Pons (tissue), 1 donor: ENCODE measurements at places on chromosomes 3 and 15.

DNA sequence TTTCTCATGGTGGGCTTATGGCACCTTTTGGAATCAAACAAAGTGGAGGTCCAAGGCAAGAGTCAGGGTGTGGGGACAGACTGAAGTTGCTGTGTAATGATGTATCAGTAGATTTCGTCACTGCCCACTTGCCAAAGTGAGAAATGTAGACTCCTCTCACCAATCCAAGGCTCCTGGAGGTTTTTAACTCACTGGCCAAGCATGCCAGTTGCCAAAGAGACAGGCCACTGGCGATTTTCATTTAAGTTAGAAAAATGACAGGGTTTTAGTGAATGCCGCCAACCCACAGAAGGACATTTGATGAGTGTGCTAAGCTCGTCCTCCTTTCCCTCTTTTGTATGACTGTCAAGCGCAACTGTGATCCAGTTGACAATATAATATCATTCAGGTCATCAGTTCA is 209.2 kb downstream of the FEZF2 start:
- no peak for DNase-seq

- no peak for DNase-seq
Observed at GRCh38 chr3:127093312-127093711, 99.6 kb upstream of the PRR23E start.

- no peak for DNase-seq
Observed at GRCh38 chr15:41161736-41162135, 45.7 kb upstream of the INO80 start.

DNA sequence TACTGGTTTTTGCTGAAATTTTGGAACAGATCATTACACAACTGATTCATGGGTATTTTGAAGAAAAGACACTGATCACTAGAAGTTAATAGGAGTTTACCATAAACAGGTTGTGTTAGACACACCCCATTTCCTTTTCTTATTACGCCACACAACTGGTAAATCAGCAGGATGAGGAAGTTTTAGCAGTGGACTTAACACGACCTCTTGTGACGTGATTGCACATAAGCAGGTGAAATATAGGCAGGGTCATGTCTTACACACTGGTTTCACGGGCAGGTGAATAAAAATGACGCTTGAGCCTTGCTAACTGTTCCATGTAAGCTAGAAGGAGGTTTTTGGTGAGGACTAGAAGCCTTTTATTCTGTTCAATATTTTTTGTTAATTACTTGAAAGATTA is 27.1 kb upstream of the TPRG1 start:
- peak; percentile 20 for DNase-seq

GRCh38 chr3:10374311-10374710 is 53.4 kb upstream of the SEC13 start:
- peak; percentile 43 for DNase-seq

GRCh38 chr3:41167722-41168497 is 31.4 kb upstream of the CTNNB1 start:
- DNase-seq = no peak

DNA sequence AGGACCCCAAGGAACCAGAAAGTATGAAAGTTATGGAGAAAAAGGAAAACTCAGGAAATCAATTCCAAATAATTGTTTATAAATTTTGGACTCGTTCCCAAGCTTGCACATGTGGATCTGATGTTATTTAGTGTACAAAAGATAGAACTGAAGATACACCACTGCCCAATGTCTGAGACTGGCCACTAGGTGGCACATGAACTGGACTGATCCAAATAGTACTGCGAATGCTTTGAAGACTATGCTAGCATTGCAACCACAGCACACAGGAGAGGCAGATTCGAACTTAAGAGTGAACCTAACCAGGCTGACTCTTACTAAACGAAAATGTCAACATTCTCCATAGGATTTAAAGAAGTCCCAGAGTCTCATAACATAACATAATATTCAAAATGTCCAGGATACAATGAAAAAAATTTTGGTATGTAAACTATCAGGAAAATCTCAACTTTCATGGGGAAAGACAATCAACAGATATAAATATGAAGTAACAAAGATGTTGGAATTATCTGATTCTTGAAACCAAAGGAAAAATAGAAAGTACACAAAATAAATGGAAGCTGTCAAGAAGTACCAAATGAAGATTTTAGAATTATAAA is 596.7 kb downstream of the FGF12 start:
- DNase-seq = peak; percentile 79

- no peak for DNase-seq
Observed at GRCh38 chr3:132723024-132723950, 1.1 kb upstream of the NPHP3 start.

DNA sequence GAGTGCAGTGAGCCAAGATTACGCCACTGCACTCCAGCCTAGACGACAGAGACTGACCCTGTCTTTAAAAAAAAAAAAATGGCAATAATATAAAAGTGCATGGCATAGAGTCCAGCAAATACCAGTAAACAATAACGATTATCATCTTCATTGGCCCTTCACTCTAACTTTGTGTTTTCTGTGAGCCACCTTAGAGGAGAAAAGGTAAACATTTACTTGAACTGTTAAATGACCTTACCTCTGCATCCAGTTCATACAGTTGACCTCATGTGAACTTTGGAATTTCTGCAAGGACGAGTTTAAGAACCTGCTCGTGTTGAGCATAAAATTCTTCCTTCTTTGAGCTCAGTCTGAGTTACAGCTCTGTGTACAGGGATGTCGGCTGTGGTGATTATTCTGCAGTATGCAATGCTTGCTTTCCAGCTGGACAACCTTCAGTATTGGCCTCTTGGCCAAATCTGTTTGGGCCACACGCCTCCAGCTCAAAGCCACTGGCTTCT is 56.6 kb downstream of the RLBP1 start:
- no peak for DNase-seq

DNA sequence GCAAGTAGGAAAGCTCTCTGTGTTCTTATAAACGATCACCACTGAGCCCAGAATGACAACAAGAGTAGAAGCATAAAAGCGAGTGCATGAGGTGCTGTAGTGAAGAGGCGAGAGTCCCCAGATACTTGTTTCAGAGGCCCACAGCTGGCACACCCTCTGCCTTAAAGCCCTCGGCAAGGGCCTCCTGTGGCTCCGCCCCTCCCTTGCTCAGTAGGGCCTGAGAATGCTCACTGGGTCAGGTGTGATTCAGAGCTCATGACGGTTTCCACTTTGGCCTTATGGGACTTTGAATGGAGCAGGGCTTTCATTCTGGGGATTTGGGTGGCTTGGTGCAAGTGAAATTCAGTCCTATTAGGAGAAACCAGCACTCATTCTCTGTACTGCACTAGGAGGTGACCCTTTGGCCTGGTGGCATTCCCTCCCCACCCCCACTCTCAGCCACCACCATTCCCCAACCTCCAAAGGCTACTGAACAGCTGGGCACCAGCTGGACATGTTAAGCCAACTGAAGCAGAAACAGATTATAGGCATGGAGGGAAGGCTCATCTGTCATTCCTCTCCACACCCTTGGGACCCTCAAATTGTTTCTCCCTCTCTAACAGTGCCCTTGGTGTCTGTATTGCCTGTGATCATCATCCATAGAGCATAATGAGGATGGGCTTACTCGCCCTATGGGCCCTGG is 109.6 kb upstream of the CTDSPL start:
- no peak for DNase-seq

- no peak for DNase-seq
Observed at GRCh38 chr3:174620138-174620537, 239.0 kb upstream of the NAALADL2 start.

DNA sequence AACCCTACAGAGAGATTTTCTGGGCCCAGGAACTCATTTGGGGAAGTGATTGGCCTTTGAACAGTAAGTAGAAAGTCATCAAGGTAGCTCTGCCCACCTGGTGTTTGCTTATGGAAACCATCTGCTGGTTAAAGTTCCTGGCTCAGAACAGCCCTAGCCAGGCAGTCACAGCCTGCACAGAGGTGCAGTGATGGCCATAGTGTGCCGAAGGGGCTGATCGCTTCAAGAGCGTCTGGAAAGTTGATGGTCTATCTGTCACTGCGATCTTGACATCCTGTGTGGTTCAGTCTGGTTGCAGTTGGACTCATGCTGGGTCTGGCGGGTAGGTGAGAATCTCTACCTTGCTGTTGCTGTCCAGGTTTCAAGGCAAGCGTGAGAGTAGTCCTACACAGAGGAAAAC is 151.6 kb downstream of the SLCO3A1 start:
- no peak for DNase-seq

GRCh38 chr3:150140614-150141321 is 170.1 kb upstream of the PFN2 start:
- no peak for DNase-seq

GRCh38 chr15:25780479-25781255 is 82.5 kb downstream of the ATP10A start:
- no peak for DNase-seq

- DNase-seq = no peak
Observed at GRCh38 chr3:136177876-136178275, 18.3 kb downstream of the MSL2 start.

DNA sequence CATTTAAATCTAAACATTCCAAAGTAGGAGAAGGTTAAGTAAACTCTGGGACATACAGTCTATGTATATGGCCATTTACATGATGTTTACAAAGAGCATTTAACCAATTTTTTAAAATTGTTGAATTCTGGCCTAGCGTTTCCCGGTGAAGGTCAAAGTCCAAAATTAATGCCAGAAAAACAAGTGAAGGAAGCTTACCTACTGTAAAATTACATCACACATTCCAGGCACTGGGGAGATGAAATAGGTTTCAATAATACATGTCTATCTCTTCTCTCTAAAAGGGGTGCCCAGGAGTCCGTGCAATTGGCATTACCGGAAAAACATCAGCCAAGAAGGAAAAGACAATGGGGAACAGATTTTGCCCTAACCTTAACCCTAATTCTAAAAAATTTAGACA is 358.8 kb downstream of the VPS13C start:
- no peak for DNase-seq

- DNase-seq = no peak
Observed at GRCh38 chr3:77247061-77247460, 207.2 kb downstream of the ROBO2 start.

GRCh38 chr15:69994429-69995205 is 103.1 kb downstream of the TLE3 start:
- DNase-seq = no peak

GRCh38 chr3:134389865-134390264 is 15.6 kb upstream of the AMOTL2 start:
- DNase-seq = no peak

- DNase-seq = peak; percentile 59
Observed at GRCh38 chr3:69384326-69384725, 1.6 kb downstream of the FRMD4B start.

- DNase-seq = peak; percentile 44
Observed at GRCh38 chr3:112582244-112582874, 20.5 kb downstream of the SLC35A5 start.

DNA sequence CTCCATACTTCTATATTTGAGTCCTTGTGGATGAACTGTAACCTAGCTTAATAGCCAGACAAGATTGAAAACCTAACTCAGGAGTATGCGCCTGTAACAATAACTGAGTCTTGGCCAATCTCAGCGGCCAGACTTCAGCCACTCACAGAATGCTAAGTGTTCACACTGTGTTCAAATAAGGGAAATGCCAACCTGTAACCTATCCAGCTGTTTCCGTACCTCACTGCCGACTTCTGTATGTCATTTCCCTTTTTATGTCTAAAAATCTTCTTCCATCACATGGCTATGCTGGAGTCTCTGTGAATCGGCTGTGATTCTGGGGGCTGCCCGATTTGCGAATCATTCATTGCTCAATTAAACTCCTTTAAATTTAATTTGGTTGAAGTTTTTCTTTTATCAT is 169.2 kb downstream of the NFKBIZ start:
- peak; percentile 54 for DNase-seq

DNA sequence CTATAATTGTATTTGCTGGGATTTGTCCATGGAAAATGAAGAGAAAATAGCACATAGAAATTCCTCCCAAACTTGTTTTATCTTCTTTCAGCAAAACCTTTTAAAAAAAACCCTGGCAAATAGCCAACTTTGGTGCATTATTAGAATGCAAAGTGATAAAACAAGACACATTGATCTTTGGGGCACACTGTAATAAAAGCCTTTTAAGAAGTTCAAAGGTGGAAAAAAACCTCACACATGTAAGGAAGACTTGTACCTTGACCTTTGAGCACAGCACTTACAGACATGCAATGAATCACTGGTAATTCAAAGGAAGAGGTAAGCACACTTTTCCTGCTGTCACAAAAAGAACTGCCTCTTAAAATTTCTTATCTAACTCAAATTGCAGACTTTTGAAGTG is 8.0 kb upstream of the MORC1 start:
- DNase-seq = no peak

- no peak for DNase-seq
Observed at GRCh38 chr3:159346271-159346903, 544.5 kb downstream of the MFSD1 start.

DNA sequence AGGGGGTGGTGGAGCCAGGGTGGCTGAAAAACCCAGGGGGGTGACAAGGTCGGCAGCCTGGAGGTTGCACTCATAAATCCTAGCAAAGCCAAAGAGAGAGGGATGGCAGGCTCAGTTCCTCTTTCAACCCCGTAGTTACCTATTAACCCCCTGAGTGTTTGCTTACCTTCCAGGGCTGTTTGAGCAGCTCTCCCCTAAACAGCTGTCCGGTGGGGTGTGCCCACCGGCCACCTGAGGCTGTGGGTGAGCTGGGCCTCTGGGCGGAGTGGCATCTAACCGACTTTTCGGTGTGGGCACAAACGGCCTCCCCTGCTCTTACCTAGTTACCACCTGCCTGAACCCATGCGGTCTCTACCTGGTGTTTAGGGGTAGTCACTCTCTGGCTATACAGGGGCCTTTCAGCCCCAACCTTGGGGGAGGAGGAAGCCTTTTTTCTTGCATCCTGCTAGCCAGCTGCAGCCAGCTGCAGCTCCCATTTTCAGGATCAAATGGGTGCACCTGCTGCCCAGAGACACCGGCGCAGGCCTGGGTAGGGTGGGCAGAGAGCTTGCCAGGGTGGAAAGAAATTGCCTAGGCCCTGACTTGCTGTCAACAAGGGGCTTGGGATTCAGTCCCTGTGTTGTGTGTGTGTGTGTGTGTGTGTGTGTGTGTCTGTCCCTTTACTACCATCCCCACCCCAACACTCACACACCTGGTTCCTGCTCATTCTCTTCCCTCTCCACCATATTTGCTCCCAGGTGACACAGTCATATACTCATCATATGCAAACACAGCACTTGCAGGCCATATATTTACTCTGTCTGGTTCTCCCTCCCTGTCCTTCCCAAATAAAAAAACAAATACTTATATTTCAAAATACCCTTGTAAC is 3.7 kb downstream of the DLL4 start:
- DNase-seq = no peak

DNA sequence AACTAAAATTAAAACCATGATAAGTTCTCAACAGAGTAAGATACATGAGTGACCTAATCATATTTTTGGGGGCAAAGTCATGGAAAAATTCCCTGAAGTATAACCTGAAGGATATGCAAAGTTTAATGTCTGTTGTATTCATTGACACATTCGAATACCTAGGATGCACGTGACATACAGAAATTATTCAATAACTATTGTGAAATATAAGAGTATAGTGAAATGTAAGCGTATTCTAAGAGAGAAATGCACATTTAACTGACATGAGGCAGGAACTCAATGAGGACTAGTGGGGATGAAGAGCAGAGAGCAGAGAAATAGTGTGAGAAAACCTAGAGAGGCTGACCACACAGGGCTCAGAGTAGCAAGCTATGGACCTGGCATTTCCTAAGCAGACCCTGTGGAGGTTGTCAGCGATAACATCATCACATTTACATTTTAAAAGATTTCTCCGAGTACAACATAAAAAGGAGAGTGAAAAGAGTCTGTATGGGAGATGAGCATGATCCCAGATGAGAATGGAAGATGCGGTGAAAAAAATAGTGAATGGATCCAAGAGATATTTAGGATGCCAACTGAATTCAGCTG is 588.8 kb downstream of the MAGI1 start:
- DNase-seq = no peak
